ENCODE measurements at places on chromosomes 3 and 15. TPM values are rescaled to one million over a fixed set of nuclear protein-coding genes. Genes with fewer than 3 reads are reported as not detected.

GRCh38 chr15:51971032-51971374 is 575 bp downstream of the LEO1 start:
- H3K36me3 ChIP-seq: no peaks in the 10 kb centered on the region
- H3K4me3 ChIP-seq: peak overlapping the region; percentile 55
- DNase-seq: no peak
- H3K4me1 ChIP-seq: peaks cover 11% of the 10 kb centered on the region

- H3K4me1 ChIP-seq: peaks cover 18% of the 10 kb centered on the region
- H3K27me3 ChIP-seq: no peaks in the 10 kb centered on the region
- no peaks in the 10 kb centered on the region for H3K36me3 ChIP-seq
Observed at GRCh38 chr3:193744822-193745684, 152.0 kb downstream of the OPA1 start.

- no peaks in the 10 kb centered on the region for H3K36me3 ChIP-seq
- peaks cover 7% of the 10 kb centered on the region for H3K4me1 ChIP-seq
- H3K27ac ChIP-seq: peak overlapping the region; percentile 77
- H3K27me3 ChIP-seq: no peaks in the 10 kb centered on the region
- no peak for DNase-seq
- H3K4me3 ChIP-seq: peak overlapping the region; percentile 91
Observed at GRCh38 chr3:48446043-48446424, 503 bp upstream of the ATRIP start.

DNA sequence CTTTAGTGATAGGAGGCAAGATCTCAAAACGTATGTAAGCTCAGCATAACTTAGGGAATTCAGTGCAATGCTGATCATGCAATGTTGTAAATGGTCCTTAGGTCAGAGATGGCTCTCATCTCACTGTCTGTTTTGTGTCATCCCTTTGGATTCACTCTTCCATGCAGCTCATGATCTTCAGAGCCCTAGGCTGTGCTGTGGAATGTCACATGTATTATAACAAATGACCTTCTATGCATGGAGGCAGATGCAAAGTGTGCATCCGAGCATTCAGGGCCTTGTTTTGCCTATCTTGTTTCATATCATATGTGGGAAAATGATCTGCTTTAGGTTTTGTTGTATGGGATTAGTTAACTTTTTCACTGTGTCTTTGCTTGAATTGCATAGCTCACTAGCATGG is 40.5 kb upstream of the PDZRN3 start:
- no peak overlapping the region for H3K27ac ChIP-seq
- no peaks in the 10 kb centered on the region for H3K4me1 ChIP-seq
- no peaks in the 10 kb centered on the region for H3K36me3 ChIP-seq
- H3K4me3 ChIP-seq: no peak overlapping the region
- H3K27me3 ChIP-seq: no peaks in the 10 kb centered on the region
- DNase-seq: no peak

GRCh38 chr3:39281533-39281932 is 1.7 kb upstream of the CX3CR1 start:
- H3K27me3 ChIP-seq: no peaks in the 10 kb centered on the region
- no peaks in the 10 kb centered on the region for H3K36me3 ChIP-seq
- no peaks in the 10 kb centered on the region for H3K4me1 ChIP-seq
- no peak overlapping the region for H3K27ac ChIP-seq

DNA sequence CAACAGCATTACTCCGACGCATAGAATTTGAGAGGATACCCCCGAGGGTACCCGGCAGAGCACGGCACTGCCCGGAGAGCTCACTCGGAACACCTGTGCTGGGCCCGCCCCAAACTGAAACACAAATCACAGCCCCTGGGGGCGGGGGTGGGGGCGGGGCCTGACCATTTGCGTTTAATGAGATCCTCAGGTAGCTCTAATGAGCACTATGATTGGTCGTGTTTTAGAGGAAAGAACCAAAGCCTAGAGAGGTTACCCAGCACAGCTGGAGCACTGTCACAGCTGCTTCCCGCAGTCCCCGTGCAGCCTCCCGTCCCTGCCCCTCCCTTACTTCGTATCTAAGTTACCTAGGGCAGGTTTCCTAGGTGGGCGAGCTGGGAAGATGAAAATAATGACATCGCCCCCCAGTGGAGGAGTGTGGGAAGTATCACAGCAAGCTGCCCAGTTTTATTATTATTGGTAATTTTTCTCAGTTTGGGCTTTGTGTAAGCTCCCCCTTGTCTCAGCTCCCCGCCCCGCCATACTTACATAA is 187.1 kb downstream of the PDE8A start:
- H3K27me3 ChIP-seq: no peaks in the 10 kb centered on the region
- H3K27ac ChIP-seq: no peak overlapping the region
- H3K4me3 ChIP-seq: peak overlapping the region; percentile 18
- H3K4me1 ChIP-seq: no peaks in the 10 kb centered on the region
- H3K36me3 ChIP-seq: no peaks in the 10 kb centered on the region

DNA sequence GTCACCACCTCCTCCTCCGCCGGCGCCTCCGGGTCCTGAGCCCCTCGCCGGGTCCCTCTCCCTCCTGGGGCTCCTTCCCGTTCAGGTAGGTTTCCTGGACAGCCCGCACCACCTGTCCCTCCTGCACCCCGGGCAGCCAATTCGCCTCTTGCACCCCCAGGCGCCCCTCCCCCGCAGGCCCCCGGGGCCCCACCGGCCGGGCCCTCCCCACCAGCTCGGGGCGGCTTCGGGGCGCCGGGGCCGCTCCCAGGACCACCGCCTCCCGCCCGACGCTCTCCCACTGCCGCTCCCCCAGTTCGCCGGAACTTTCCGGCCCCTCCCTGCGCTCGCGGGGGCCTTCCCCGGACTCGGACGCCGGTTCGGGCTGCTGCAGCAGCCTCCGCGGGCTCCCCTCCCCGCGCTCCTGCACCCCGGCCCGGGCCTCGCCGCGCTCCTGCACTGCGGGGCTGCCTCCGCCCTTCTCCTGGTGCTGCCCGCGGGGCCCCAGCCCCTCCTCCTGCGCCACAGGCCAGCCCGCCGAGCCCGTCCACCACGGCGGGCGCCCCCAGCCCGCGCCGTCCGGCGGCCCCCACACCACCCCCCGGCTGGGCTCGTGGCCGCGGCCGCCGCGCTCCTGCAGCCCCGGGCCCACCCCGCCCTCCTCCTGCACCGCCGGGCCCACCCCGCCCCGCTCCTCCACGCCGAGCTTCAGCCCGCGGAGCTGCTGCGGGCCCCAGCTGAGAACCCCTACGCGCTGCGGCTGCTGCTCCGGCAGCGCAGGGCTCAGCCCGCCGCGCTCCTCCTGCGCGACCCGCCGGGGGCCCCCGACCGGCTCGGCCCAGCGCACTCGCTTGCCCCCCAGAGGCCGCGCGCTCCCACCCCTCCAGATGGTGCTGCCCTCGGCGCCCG is 587 bp upstream of the TNK2 start:
- no peak for DNase-seq
- H3K4me1 ChIP-seq: peaks cover 15% of the 10 kb centered on the region
- no peaks in the 10 kb centered on the region for H3K36me3 ChIP-seq
- no peaks in the 10 kb centered on the region for H3K27me3 ChIP-seq
- H3K4me3 ChIP-seq: peak overlapping the region; percentile 55

DNA sequence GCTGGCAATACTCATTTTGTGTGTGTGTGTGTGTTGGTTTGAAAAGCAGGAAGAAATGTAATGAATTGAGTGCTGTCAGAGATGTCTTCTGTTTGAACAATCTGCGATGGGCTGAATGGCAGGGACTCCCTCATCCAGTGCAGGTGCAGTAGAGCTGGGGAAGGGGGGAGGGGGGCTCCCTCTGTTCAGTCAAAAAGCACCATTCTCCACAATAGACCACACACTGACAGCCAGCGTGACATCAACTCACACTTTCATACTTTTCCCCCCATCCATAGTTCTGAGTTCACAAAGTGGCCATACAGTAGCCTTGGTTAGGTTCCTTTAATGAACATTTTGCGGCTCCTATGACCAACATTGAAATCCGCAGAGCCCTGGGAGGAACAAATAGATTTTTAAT is 10.4 kb downstream of the SOX2 start:
- H3K4me1 ChIP-seq: no peaks in the 10 kb centered on the region
- no peak for DNase-seq
- no peaks in the 10 kb centered on the region for H3K36me3 ChIP-seq
- no peak overlapping the region for H3K4me3 ChIP-seq

GRCh38 chr15:85398822-85399221 is 18.4 kb downstream of the AKAP13 start:
- H3K27ac ChIP-seq: no peak overlapping the region
- DNase-seq: no peak
- H3K36me3 ChIP-seq: no peaks in the 10 kb centered on the region
- H3K4me1 ChIP-seq: no peaks in the 10 kb centered on the region
- H3K4me3 ChIP-seq: no peak overlapping the region

- H3K4me3 ChIP-seq: no peak overlapping the region
- no peaks in the 10 kb centered on the region for H3K27me3 ChIP-seq
- peaks cover 4% of the 10 kb centered on the region for H3K4me1 ChIP-seq
- no peak overlapping the region for H3K27ac ChIP-seq
- no peak for DNase-seq
- H3K36me3 ChIP-seq: no peaks in the 10 kb centered on the region
Observed at GRCh38 chr15:85427286-85428028, 47.1 kb downstream of the AKAP13 start.

KNG1 gene
- 0.14 TPM for polyA plus RNA-seq
